ENCODE measurements at places on chromosomes 7 and 10.
A peak's percentile ranks its signal among the peaks of the same experiment; 100 is the strongest.

GRCh38 chr7:21771906-21772610 is 173.6 kb downstream of the CDCA7L start:
- no peak for DNase-seq

DNA sequence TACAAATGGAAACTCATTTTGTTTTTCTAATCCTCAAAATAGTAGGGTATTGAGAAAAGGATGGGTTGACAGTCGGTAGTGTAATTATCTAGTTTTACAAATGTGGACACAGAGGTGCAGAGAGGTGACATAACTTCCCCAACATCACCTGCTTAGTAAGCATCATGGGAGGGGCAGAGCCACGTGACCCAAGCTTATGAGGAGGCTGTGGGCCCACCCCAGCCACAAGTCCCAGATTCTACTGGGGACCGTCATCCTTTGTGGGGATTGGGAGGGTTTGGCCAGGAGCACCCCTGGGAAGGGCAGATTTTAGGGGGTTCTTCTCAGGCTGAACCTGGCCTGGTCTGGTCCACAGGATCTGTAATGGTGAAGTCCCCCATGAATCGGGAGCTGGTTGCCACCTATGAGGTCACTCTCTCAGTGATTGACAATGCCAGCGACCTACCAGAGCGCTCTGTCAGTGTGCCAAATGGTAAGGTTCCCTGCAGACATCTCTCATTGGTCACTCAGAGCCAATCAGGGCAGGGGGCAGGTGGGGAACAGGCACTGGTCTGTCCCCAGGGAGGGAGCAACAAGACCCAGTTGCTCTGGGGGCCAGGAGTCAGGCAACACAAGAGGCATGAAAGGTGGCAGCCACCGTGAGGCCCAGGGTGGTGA is 23.6 kb upstream of the VSIR start:
- DNase-seq: no peak

GRCh38 chr7:36653008-36653662 is 71.2 kb downstream of the AOAH start:
- no peak for DNase-seq

DNA sequence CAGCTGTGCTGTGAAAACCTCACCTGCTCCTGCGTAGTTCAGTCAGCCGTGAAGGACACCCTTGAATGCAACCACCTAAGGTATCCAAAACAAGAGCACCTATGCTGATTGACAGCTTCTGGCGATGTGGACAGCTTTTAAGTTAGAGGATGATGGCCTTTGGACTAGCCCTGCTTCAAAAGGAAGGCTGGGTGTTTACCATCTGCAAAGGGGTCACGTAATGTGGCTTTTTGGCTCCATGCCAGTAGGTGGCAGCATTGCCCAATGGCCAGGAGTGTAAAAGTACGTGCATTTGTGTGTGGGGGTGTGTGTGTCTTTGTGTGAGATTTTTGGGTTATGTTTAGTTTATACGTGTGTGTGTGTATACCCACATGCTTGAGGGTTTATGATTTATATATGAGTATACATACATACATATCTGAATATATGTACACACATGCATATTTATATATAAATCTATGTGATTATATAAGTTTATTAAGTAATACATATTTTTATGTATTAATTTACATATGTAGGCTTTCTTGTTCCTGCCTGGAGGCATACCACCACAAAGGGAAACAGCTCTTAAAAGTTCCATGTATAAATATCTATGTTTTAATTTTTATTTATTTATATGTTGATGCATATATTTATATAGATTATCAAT is 236.3 kb upstream of the ANKRD30A start:
- peak; percentile 9 for DNase-seq

GRCh38 chr7:142307246-142307900 is 49.5 kb upstream of the PRSS58 start:
- DNase-seq: no peak
